ENCODE measurements at places on chromosomes 4 and X.

DNA sequence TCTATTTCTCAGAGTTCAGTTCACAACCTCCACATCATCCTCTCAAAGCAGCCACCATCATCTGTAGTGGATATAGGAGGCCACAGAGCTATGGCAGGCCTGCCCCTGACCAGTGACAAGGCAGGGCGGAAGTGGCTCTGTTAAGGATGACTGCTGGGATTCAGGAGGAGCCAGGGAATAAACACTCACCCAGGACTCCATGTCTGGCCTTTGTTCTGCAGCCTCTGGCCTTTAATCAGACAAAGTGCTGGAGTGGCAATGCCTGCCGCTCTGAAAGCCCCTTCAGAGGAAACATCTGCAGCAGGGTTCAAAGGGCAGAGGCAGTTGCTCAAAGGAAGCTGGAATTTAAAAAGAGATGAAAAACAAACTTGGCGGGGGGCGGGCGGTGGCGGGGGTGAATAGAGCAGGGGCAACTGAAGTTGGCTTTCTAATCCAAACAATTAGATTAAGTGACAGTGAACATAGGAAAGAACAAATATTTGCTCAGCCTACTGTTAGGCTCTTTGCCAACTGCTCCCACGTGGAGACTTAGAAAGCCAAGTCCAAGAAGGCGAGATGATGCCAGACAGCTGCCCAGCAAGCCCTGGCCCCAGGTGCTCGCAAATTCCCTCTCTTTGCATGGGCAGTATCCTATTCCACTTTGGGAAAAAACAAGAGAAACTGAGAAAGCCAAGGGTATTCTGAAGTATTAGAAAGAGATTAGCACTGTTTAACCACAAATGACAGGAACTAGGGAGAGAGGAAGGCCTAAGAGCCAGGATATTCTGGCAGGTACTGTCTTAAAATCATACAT is 5.5 kb downstream of the MPP1 start:
- DNase-seq, result no peak

DNA sequence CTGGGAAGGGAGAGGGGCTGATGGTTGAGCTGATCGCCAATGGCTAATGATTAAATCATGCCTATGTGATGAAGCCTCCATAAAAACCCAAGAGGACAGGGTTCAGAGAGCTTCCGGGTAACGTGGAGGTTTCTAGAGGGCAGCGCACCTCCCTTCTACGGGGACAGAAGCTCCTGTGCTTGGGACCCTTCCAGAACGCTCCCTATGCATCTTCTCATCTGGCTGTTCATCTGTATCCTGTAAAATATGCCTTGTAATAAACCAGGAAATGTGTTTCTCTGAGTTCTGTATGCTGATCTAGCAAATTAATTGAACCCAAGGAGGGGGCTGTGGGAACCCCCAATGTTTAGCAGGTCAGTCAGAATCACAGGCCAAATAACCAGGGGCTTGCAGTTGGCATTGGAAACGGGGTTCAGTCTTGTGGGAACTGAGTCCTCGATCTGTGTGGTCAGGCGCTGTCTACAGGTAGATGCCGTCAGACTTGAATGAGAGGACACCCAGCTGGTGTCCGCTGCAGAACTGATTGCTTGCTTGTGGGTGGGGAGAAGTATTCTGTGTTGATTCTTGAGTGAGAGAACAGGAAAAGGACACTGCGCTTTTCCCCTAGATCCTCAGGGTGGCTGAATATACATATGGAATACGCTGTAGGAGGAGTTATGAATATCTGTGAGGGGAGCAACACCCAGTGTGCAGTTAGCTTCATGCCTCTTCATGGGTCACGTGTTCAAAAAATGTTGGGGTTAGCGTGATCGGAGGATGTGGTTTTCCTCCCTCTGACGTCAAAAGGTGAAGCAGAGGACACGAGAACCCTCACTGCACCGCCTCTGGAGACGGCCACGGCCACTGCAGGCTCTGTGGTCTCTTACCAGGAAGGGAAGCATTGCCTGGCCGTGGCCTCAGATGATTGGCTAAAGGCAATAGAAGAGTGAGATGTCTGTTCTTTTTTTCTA is 29.2 kb downstream of the HTT-AS start:
- DNase-seq, result peak; percentile 69

- no peak for DNase-seq
These were observed 276.5 kb upstream of the SFRP2 start for GRCh38 chr4:154065368-154065767.

DNA sequence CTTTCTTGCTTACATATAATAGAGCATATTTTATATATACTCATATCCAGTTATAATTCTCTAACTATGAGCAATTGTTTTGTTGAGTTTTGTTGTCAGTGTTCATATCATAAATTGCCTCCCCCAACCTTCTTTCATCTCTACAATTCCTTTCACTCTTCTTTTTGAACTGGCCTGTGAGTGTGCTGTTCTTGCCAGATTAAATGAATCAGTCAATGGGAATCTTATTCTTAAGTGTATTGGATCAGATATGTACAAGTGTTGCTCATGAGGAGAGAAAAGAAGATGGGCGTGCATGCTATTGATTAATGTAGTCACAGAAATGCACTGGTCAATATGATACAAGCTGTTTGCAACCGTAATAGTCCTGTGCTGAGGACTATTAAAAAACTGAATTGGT is 728.1 kb upstream of the MAGEB2 start:
- no peak for DNase-seq

DNA sequence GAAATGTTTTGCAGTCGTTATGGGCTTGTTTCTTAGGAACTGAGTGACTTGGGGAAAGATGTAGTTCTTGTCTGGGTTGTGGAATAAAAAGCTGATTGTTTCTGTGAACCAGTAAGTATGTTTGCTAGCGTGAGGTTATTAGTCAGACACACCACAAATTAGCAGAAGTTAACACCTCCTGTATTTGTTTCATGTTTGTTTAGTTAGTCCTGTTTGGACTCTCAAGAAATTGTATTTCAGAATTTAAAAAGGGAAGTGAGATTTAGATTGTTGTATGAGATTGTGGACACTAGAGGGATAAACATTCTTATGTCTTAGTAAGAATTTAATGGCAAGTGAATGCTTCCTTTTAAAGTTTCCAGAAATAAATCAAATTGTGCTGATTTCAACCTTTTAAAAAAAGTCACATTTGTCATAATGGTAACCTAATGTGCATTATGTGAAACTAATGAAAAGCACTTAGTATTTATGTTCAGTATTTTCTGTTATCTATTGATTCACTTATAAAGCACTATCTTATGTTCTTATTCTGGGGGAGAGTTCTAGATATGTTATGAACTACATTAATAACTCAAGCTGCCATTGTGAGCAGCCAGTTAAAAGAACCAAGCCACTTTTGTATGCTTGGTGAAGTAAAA is 25.6 kb downstream of the ATP10D start:
- DNase-seq, result no peak

- DNase-seq, result no peak
These were observed 130.3 kb downstream of the ADGRA3 start for GRCh38 chr4:22385611-22386011.

DNA sequence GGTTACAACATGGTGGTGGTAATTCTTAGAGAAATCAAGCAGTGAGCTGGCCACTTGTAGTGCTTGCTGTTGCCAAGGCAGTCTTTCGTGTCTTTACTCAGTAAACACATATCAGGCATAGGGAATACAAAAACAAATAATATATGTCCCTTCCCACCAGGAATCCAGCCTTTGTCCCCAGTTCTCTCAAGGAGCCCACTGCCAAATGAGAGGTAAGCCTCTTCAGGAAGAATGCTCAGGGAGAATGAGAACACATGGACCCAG is 421 bp upstream of the PLAC1 start:
- DNase-seq, result no peak

GRCh38 chr4:158161551-158162354 is 11.1 kb downstream of the GASK1B start:
- no peak for DNase-seq

DNA sequence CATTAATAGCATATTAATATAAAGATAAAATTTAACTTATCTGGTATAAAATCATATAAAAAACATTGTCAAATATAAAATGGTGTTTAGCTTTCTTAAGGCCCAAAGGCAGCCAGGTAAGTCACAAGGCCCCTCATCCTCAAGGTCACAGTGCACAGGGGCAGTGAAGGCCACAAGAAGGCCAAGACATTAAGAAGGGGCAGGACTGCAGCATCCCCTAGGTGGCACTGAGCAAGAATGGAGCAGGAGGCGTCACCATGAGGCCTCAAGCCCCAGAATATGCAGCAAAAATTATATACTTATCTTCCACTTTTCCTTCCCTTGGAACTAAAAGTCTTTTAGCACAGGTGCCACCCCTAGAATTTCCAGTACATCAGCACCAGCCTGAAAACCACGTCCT is 49.5 kb upstream of the MAGEA8 start:
- DNase-seq, result no peak

DNA sequence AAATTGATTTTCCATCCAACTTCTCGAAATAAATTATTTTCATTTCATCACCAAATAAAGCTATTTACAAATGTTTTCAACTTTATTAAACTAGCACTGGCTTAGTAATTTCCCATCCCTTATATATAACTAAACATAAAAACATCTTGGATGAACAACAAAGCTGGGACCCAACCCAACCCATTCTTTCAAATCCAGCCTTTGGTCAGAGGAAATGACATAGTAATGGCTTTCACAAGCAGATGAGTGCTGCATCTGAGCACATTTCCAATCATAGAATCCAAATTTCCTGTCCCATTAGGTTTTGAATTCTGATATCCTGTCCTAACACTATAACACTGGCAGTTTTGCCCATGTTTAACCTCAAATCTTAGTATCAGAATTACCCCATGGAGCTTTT is 7.9 kb upstream of the EMCN start:
- no peak for DNase-seq

DNA sequence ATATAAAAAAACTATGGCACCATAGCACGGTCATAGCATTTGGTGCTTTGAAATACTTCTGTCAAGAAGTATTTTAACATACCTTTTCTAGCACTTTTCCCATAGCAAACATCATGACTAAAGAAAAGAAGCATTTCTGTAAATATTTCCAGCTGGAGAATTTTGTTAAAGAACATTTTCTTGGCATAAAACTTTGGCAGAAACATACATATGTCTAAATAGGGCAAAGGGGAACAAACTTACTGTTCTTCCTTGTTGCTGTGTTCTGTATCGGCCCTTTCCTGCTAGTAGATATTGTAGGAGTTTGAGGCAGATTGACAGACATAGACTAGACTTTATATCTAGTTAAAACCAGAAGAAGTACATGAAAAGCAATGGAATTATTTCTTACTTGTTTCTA is 2368.5 kb downstream of the PCDH7 start:
- DNase-seq, result no peak

DNA sequence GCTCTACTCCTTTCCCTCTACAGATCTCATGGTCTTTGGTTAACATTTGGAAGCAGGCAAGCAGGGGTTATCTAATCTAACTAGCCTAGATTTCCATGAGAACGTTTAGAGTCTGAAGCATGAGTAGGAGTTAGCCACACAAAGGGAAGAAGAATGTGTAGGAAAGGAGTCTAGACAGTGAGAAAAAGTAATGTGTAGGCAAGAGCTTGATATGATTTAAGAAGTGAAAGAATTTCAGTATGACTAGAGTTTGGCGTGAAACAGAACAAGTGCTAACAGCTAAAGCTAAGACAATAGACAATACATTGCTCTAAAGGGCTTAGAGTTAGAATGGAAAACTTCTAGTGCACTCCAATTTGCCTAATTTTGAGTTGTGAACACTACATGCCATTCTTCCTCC is 10.8 kb downstream of the CXCL8 start:
- DNase-seq, result no peak

- DNase-seq, result no peak
These were observed 134.5 kb upstream of the PCDH10 start for GRCh38 chr4:133014473-133015135.

DNA sequence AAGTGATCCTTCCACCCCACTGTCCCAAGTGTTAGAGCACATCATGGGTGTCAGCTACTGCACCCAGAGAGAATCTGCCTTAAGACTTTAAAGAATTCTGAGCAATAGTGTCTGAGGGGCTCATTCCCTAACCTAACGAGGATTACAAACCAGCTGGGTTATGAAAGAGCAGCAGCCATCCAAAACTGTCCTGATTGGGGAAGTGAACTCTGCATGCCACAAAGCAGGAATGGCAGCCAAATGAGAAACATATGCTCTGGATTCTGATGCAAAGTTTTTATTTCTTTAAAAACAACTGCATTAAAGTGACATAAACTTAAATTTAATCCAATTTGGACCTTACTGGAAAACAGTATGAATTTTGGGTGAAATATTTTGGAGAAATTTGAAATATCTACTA is 103.2 kb downstream of the ANXA3 start:
- DNase-seq, result no peak

DNA sequence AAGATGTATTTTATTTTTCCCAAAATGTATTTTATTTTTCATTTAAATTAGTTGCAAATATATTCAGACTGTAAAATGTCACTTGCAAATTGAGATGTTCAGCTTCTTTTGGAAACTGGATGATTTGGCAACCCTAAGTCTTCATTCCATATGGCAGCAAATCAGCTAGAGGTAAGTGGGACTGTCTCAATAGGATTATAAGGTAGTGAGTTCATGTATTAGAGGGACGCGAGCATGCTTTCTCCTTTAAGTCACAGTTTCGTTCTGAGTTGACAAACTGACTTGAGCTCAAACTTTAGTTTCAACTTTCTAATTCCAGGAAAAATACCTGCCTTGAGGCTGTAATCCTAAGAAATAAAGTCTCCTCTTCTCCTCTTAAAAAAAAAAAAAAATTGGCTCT is 44.2 kb upstream of the TMEM131L start:
- no peak for DNase-seq

DNA sequence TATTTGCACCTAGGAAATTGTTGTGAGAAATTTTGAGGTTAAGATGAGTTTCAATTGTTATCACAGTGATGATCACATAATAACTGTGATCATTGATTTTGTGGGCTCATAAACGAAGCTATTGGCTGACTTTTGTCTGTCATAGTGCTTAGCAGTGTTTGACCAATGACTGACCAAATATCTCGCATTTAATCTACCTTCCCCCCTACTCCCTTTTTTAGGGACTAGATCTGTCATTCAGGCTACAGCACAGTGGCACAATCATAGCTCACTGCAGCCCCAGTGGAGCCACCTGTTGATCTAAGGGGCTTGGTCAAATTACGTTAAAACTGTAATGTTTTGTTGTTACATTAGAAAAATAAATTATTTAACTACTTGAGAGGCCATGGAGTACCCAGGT is 1.5 kb downstream of the FUNDC2 start:
- no peak for DNase-seq

DNA sequence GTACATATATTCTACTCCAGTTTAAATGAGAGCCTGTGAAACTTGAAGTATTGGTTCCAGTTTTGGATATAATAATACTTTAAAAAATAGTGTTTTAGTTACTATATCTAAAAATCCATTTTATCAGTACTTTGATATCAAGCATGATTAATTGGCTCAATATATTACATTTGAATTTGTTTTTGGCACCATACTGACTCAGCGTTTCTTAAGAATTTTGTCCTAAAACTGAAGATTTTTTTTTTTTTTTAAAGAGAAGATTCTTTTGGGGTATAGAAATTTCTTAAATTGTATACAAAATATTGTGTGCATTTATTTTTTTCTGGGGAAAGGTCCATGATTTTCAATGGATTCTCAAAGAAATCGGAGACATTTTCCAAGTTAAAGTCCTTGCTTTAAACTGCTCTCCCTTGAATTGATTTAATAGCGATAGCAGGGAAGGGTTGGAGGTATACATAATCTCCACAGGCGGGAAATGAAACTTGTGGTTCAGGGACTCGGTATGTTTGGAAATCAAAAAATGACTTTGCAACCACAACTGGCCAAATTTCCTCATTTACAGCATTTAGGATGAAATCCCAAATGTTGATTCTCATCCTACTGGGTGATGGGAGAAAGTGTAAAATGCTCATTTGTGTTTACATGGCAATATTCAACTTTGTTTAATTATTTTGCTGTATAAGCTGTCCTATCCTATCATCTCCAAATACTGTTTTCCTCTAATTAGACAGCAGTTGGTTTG is 62.3 kb downstream of the TMA16 start:
- no peak for DNase-seq

GRCh38 chr4:173272996-173273395 is 61.2 kb downstream of the HMGB2 start:
- DNase-seq, result no peak
